ENCODE measurements at places on chromosomes 7 and 10. TPM values are rescaled to one million over a fixed set of nuclear protein-coding genes. Genes with fewer than 3 reads are reported as not detected.

DNA sequence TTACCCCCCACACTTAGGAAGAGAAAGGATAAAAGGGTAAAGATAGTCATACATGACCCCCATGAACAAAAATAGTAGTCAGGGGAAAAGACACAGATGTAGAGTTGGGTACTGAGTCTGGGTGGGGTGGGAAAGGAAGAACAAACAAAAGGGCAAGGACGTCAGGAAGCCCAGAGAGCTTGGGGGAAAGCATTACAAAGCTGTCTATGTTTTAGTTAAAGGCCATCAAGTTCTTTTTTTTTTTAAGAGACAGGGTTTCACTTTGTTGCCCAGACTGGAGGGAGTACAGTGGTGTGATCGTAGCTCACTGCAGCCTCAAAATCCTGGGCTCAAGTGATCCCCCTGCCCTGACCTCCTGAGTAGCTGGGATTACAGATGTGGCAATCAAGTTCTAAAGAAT, 98.4 kb upstream of the PDLIM1 start:
- no peak for DNase-seq

Gene ZC3HAV1L
- polyA plus RNA-seq: not detected

DNA sequence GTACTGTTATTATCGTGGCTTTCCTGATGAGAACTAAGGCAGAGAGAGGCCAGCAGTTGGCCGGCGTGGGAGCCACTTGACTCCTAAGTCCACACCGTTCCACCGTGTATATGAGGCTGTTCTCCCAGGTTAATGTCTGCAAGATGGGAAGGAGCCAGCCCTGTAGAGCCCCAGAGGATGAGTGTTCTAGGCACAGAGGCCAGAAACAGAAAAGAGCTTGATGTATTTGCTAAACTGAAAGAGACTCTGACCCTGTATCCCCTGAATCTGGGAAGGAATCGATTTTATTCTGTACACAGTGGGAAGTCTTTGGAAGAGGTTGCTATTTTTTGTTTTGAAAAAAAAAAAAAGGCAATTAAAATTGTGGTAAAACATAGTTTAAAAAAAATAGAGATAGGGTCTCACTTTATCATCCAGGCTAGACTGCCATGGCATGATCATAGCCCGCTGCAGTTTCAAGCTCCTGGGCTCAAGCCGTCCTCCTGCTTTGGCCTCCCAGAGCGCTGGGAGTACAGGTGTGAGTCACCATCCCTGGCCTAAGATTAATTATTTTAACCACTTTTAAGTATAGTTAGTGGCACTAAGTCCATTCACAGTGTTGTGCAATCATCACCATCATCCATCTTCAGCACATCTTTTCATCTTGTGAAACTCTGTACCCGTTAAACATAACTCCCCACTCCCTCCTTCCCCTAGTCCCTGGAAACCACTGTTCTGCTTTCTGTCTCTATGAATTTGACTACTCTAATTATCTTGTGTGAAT, 348.8 kb downstream of the SDK1 start:
- DNase-seq: no peak

GRCh38 chr7:158741294-158741666, 36.7 kb upstream of the NCAPG2 start:
- no peak for DNase-seq

DNA sequence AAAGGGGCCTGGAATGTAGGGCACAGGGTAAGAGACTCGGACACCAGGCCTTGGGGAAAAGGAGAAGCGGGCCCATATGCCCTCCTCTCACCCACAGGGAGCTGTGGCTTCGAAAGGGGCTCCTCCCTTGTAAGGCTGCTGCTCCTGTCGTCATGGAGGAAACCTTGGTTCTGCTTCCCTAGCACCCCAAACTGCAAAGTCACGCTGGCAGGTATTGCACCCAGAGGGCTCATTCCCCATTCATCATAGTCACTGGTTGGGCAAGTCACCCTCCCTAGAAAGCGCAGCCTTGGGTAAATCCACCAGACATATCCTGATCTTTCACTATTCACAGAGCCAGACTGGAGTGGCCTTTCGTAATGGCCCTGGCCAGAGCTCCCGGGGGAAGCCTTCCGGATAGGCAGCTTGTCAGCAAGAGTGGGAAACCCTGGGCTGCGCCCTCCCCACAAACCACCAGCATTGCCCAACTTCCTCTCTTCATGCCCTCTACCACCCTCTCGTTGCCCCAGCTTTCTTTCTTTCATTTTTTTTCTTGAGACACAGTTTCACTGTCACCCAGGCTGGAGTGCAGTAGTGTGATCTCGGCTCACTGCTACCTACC, 121.0 kb downstream of the HIP1 start:
- peak; percentile 51 for DNase-seq

Gene NPS
- polyA plus RNA-seq: not detected

DNA sequence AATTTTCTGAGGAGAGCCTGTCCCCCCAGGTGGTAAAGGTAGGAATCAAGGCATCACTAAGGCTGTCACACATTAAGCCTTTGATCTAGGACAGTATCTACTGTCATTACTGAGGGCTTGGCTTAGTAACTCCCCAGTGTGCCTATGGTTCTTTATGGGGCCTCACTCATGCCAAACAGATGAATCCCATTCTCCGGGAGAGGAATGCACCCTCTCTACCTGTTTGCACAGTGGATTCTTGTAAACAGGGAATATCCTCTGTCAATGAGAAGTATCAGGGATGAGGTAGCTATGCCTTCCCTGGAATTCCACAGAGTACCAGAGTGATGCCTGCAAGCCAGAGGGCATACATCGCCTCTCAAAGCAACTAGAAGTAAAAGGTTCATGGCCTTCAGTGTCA, 3.9 kb upstream of the CPN1 start:
- DNase-seq: no peak

Gene PLEKHS1
- not detected for polyA plus RNA-seq

DNA sequence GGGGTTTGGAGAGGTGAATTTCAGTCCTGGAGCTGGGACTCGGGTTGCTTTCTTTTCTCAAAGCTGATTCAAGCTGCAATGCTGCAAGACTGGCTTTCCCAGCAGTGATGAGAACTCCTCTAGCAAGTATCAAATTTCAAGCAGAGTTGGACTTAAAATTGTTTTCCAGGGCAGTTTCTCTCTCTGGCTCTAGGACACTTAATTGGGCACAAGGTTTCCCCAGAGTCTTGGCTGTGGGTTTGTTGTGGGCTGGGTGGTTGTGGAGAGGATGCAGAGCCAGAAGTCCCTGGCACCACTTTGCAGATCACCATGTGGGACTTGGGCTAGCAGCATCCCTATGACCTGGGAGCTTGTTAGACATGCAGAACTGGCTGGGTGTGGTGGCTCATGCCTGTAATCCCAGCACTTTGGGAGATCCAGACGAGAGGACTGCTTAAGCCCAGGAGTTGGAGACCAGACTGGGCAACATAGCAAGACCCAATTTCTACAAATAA, 16.8 kb downstream of the AKR1B15 start:
- no peak for DNase-seq
